ENCODE measurements at places on chromosomes 5 and 9.
A peak's percentile ranks its signal among the peaks of the same experiment; 100 is the strongest.

- no peak for DNase-seq
Measured at GRCh38 chr5:121121786-121122185, 657.7 kb downstream of the PRR16 start.

GRCh38 chr5:157108976-157109375, at the start of gene HAVCR2:
Gene HAVCR2, minus strand, starts transcription at chr5:157109044. Its CDS starts 61 bp downstream, at chr5:157108983.
- DNase-seq, result no peak

- DNase-seq, result no peak
Measured at GRCh38 chr5:162573758-162574157, 506.2 kb downstream of the GABRG2 start.

DNA sequence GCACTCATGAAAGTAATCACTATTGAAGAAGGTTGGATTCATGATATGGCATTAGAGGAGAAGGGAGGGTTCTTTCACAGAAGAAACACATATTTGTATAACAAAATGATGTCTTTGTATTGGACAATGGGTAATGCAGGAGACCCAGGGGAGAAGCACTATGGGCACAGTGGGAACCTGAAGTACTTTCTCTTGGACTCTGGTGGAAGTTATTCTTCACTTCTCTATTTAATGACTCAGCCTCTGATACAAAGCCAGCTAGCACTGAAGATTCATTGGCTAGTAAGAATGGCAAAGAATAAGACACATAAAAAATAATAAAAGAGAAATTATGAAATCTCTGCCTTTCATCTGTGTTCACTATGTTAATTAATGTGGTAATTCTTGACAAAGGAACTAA, 149.9 kb upstream of the PRR16 start:
- DNase-seq, result no peak

GRCh38 chr5:591746-592145, 20.4 kb upstream of the CEP72 start:
- DNase-seq, result no peak

GRCh38 chr9:12415361-12415760, 277.8 kb upstream of the TYRP1 start:
- DNase-seq, result no peak

DNA sequence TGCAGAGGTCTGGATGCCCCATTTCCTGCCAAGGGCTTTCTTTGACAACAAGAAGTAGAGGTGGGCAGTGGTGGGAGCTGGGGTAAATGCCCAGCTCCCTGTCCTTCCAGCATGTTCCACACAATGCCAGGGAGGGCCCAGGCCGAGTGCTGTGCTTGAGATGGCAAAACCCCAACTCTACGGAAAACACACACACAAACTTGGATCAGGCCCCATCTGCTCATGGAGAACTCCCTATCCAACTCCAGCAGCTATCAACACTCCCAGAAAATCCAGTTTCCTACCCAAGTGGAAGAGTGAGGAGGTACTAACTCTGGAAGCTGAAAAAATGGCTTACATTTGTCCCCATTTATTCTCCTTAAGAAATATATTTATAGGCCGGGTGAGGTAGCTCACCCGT, 61.1 kb upstream of the FUBP3 start:
- DNase-seq, result no peak

DNA sequence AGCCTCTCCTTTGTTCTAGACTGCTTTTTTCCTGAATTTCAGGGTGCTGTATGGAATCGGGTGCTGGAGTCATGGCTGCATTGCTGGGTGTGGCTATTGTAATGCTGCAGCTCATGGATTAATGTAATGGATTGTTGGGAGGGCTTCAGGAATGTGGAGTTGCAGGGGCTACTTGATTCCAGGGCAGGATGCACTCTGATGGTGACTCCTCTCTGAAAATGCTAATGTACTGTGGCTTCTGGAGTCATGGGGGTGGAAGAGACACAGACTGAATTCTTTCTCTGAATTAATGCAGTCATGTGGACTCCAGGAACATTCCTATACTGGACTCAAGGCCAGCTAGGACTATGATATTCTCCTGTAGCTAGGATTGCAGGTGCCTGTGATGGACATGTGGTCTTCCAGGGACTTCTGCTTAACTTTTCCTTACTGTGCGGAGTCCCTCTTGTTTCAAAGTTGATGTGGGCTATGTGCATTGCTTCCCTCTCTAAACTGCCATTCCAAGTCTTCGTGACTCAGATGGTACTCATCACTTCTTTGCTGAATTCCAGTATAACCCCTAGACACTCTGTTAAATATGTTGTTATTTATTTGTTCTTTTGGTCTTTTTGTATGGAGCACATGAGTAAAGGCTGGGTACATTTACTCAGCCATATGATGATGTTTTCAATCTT, 396.2 kb downstream of the KCTD16 start:
- no peak for DNase-seq

GRCh38 chr5:147061431-147061830, 173.4 kb upstream of the STK32A start:
- DNase-seq, result no peak

DNA sequence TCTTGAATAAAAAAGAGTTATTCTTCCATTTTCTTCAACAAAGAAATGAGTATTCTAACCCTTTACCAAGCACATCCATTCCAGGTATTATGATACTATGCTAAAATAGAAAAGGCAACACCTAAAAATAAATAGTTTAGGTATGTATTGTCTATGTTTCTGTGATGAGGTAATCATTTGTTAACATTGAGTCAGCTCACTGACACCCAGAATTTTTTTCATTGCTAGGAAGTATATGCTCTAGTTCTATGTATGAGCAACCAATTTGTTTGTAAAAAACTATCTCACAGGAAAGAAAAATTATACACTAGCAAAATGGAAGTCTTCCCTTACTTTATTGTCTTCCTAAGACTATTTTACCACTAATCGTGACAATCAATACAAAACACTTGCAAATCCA, 615.6 kb upstream of the GRIN3A start:
- DNase-seq, result no peak

DNA sequence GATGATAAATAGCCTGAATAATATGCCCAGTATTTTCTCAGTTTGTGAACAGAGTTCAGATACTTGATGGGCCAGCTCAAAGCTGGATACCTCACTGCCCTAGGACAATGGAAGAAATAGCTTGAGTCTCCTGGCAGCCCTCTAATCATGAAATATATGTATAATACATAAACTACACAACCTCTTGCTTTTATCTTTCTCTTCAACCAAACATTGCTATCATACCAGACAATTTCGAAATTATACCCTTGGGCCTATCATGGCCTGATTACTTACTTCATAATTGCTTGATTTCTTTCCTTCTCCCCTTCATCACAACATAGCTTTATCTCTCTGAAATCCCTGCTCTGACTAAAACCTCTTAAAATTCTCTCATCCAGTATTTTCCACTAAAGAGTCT, 1144.9 kb upstream of the C9orf72 start:
- DNase-seq, result no peak

DNA sequence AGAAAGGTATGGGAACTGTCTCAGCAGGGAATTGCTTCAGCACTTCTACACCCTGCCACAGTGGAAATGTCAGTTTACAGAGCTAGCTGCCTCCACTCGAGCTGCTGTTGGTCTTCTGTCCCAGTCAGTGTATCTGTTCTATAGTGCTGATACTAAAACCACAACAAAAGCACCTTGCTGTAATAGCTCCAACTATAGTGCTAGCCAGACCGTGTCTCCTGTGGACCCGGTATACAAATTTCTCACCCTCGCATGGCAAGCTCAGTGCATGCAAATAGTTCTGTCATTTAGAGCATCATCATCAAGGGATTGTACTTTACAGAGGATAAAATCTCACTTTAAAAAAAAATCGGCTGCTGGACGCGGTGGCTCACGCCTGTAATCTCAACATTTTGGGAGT, 51.5 kb upstream of the IQGAP2 start:
- no peak for DNase-seq

- no peak for DNase-seq
Measured at GRCh38 chr5:115179394-115180164, 9.9 kb upstream of the TRIM36 start.

DNA sequence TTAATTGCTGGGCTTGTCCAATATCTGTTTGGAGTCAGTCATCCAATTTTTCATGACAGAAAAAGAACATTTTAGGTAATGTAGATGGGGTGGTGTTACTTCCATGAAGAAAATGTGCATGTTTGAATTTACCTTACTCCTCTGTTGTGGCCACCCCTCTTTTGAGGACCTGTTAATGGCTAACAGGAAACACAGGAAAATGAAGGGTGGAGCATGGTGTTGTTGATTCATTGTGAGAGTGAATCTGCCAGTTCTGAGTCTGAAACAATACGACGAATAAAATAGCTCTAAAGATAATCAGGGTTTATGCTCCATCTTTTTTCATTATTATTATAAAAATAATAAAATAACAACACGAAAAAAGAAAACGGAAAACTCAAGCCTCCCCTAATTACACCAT, 335.3 kb downstream of the KDM4C start:
- DNase-seq, result no peak

GRCh38 chr5:123813264-123813663, 301.3 kb downstream of the CSNK1G3 start:
- DNase-seq, result no peak

GRCh38 chr5:41763574-41763973, 106.7 kb downstream of the OXCT1 start:
- no peak for DNase-seq

DNA sequence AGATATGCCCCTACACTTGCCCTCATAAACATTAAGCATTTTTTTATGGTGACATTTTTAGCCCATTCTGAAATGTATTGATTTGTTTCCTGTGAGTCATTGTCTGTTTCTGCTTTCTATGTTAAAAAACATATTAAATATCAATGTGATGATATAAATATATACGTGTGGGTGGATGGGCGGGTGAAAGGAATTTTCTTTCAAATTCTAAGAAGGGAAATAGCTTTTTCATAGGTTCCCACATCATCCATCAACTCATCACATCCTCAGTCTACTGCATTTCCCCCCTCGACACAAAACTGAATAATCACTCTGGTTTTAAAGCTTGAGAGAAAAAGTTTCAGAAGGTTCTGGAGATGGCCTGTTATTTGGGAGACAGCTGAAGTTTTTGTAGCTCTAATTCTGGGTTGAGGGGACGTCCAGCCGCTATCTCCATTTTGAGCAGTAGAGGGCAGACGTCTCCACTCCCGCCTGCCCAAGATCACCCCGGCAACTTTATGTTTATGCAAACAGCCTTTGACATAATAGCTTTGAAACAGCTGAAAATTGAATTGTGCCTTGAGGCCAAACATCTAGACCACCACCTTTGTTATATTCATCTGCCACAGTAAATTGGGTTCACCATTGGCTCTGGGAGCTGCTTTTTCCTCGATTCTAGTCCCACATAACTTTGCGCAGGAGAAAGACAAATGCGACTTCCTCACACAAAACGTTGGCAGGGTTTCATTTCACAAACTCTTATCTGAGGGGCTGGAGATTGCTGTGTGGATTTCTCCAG, 216.2 kb upstream of the CLINT1 start:
- peak; percentile 83 for DNase-seq

GRCh38 chr9:131138676-131139075, 13.3 kb downstream of the NUP214 start:
- peak; percentile 14 for DNase-seq

GRCh38 chr5:168747987-168748777, 169.0 kb upstream of the PANK3 start:
- DNase-seq, result peak; percentile 19

GRCh38 chr9:34985311-34985899, 4.1 kb upstream of the DNAJB5 start:
- DNase-seq, result peak; percentile 72

All from NCI-H2081 (cell line).